ENCODE measurements at places on chromosomes 3 and 15. TPM values are rescaled to one million over a fixed set of nuclear protein-coding genes. Genes with fewer than 3 reads are reported as not detected.

Gene SI
- not detected for total RNA-seq

Gene ADIPOQ
- total RNA-seq, result not detected

Gene ZNF662
- not detected for total RNA-seq

Gene WDR93
- total RNA-seq, result 0.13 TPM

Gene IL20RB
- total RNA-seq, result 0.91 TPM

Gene CFAP100
- total RNA-seq, result not detected

Gene SKOR1
- total RNA-seq, result 0.05 TPM

Gene INKA1
- 2.1 TPM for total RNA-seq

Data from A549 treated with CORT108297 at 1 μM for 4 hours (cell line).